ENCODE measurements at places on chromosomes 1 and 21. TPM values are rescaled to one million over a fixed set of nuclear protein-coding genes. Genes with fewer than 3 reads are reported as not detected.

The GSTM5 gene
- total RNA-seq, result 13.0 TPM

The SLC37A1 gene
- total RNA-seq, result 2.5 TPM

The TMEM81 gene
- 2.0 TPM for total RNA-seq

The POGK gene
- 28.8 TPM for total RNA-seq

The TCEA3 gene
- 22.8 TPM for total RNA-seq

The WLS gene
- total RNA-seq, result 27.3 TPM

The NTRK1 gene
- 0.09 TPM for total RNA-seq

The MIXL1 gene
- not detected for total RNA-seq

The MANEAL gene
- total RNA-seq, result 0.65 TPM

The SLC45A1 gene
- 2.0 TPM for total RNA-seq

The RYR2 gene
- total RNA-seq, result 0.25 TPM

The IRF6 gene
- total RNA-seq, result 3.1 TPM

The LYSMD1 gene
- total RNA-seq, result 12.5 TPM

The CYP4A11 gene
- total RNA-seq, result not detected

Data from fibroblast of the aortic adventitia (primary cell).